ENCODE measurements at places on chromosomes 4 and X.

GRCh38 chr4:52964011-52964410, 101.9 kb downstream of the RASL11B start:
- DNase-seq = no peak

GRCh38 chr4:144985531-144985930, 112.5 kb downstream of the ANAPC10 start:
- DNase-seq = no peak

- DNase-seq = no peak
These were observed 22.0 kb upstream of the RPA4 start for GRCh38 chrX:96861661-96862060.

- DNase-seq = no peak
These were observed 11.0 kb downstream of the TMEM192 start for GRCh38 chr4:165101641-165102040.

- no peak for DNase-seq
These were observed 74.0 kb upstream of the KLF3 start for GRCh38 chr4:38590046-38590445.

DNA sequence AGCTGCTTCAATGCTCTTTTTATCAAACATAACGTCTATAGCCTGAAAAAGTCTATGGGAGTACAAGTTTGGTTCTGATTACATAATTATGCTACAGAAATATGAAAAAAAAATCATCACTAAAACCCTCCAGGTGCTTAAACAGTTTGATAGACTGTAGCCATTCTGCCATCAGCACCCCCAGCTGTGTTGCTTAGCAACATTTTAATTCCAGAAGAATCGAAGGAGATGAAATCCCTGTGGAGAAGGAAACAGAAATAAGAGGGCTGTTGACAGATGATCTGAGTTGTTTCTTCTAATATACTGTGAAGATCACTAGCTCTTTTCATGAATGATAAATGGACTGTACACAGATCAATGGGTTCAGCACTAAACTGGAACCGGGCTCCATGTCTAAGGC, 402.8 kb downstream of the AFF2 start:
- no peak for DNase-seq

DNA sequence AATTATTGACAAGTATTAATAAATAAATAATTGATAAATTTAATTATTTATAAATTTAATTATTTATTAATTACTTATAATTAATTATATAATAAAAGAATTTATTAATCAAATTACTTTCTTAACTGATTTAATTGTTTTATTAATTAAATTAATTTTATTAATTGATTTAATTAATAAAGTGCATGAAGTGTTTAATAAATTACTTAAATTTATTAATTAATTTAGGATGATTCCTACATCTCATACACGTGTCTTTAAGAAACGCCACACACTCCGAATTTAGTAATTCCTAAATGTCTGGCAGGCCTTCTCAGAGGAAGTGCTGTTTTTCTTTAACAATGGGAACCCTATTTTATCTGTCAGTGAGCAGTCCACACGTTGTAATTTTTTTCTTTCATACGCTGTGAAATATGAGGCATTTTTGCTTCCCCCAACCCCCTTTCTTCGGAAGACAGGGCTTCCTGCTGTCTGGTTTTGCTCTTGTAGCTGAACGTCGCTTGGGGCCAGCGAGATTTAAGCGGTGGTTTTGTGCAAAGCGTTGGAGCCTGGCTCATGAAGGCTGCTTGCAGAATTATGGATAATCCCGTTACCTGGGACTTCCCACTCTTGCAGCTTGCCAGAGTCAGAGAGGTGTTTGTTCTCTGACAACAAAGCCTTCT, 46.8 kb downstream of the CRLF2 start:
- DNase-seq = no peak

DNA sequence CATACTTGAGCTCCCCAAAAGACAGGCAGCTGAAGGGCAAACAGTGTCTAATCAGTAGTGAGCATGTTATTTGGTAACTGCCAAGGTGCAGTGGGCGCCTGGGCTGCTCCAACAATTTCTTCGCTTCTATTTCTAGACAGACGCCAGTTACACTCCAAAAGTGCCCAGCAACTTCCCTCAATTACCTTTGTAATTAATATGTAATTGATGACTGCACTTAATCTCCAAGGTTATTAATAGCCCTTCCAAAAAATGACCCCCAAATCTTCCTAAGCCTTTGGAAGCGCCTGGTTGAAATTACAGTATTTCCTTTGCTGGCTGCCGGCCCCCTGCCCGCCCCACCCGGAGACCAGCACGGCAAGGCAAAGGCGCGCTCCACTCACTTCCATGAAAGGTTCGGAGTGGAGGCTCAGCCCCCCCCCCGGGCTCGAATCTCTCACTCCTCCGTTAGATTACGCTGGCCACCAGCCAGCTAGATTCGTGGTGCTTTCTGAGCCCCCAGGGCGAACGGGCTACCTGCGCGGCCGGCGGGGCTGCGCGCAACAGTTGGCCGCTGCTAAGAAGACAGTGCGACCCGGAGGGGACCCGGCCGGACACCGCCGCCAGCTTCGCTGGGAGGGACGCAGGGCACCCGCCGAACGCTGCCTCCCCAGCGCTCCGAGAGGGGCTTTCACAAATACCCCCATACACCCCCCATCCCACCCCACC, 1.9 kb downstream of the GPC4 start:
- DNase-seq = no peak

- no peak for DNase-seq
These were observed 44.2 kb upstream of the RASSF6 start for GRCh38 chr4:73664470-73664869.

- peak; percentile 20 for DNase-seq
These were observed 62.4 kb downstream of the TRAPPC11 start for GRCh38 chr4:183721207-183722081.

GRCh38 chr4:81255524-81255923, 40.5 kb upstream of the PRKG2 start:
- no peak for DNase-seq

- DNase-seq = no peak
These were observed 364.6 kb upstream of the FTHL17 start for GRCh38 chrX:31436424-31436823.

Data from effector CD8-positive, alpha-beta T cell (primary cell).